Amniotic stem cell (primary cell): ENCODE measurements at places on chromosomes 5 and 9.

DNA sequence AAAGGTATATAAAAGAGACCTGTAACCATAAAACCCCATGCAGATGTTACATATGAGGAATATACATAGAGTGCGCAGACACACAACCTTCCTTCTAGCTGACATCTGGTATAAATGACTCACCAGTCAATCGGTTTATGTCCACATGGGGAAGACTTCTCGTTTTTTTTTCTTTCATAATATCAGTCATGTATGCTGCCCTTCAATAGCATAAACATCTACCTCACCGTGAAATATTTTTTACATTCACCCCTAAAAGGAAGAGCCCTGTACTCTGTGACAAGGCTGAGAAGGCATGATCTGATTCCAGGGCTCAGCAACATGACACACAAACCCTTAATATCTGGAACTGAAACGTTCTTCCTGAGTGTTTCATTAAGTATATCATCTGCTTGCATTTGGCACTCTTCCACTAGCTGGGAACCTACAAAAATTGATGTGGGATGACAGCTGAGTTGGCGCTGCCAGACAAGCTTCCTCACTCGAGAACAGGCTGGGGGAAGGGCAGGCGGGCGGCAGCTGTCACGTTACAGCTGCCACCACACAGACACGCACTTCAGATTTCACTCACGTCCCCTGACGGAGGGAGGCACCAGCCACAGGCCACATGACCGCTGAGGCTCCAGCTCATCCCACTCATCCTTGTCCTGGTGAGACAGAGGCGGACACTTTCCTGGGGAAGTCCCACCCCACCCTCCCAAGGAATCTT, 74.2 kb downstream of the SHB start:
- DNase-seq, result no peak

DNA sequence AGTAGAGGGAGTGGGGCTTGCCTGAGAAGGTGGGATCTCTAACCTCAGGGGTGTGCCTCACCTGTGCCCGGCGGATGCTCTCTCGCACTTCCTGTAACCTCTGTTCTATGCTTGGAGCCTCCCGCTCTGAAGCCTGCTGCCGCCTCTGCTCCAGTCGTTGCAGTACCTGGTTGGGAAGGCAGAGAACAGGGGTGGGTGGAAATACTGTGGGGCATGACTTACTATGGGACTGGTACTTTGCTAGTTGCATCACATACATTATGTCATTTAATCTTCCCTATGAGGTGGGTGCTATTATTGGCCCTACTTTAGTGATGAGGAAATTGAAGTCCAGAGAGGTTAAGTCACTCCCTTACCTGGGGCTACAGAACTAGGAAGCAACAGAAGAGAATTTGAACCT, 5.2 kb downstream of the FCHSD1 start:
- DNase-seq, result no peak

GRCh38 chr5:959581-960531, 48.7 kb upstream of the NKD2 start:
- no peak for DNase-seq

DNA sequence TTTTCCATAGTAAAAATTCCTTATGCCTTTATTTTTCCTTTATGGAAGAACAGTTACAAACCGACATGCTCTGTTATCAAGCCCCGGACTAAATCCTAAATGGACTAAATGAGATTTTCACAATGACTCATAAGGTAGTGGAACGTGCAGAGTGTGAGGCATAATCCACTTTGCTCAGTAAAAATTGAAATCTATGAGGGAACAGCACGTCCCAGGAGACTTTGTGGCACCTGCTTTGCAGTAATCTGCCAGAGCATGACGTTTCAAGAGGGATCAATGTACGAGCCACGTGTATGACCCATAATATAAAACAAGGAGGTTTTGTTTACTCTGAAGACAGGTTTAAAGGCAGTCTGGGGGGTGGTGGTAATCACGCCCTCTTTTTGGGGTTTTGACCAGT, 83.8 kb upstream of the GNA14 start:
- DNase-seq, result no peak

- DNase-seq, result no peak
These were observed 271.6 kb downstream of the MAST4 start for GRCh38 chr5:66867618-66868322.

GRCh38 chr5:4065472-4066320, 470.1 kb downstream of the IRX1 start:
- no peak for DNase-seq

GRCh38 chr5:135833961-135834638, 363 bp upstream of the SLC25A48 start:
- no peak for DNase-seq

DNA sequence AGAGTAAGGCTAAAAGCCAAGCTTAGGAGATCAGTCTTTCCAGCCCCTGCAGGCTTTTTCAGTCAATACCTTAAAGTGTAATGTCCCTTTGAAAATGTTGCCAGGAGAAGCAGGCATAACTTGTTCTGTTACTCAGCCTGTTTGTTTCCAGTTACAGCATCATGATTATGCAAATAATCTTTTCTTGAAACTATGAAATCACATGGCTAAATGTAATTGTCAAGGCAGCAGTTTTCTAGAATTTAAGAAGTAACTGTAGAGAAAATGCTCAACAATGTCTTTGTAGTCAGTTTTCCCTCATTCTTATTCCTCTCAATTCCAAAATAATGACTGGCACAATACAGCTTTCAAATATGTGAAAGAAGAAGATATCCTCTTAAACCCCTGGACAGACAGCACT, 1.9 kb upstream of the GPR107 start:
- DNase-seq, result no peak

GRCh38 chr5:169805527-169805934, 168.5 kb downstream of the DOCK2 start:
- DNase-seq, result no peak

GRCh38 chr9:21334701-21335632, at the start of gene KLHL9:
Gene KLHL9 (minus strand): TSS chr9:21335404. CDS start chr9:21334859, 545 bp downstream.
- peak; percentile 85 for DNase-seq
